ENCODE measurements at places on chromosomes 2 and 18.

- DNase-seq: no peak
These were observed at the start of gene SRD5A2 for GRCh38 chr2:31580321-31581117. SRD5A2 (minus strand) TSS chr2:31580938; CDS start chr2:31580900, 38 bp downstream.

DNA sequence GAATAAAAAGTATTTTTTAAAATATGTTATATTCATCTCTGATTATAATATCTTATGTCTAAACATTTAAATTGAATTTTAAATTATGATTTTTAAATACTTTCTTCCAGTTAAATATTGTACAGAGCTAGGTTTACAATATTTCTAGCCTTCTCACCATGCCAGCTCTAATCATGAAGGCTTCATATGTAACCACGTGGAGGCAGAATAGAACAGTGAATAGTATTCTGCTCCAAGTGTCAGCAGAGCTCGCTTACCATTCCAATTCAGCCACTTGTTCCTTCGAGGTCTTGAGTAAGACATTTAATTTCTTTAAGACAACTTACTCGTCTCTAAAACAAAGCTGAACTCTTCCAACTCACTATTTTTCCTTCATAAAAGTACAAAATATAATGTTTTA lies 871.8 kb downstream of the SUCLG1 start:
- DNase-seq: no peak

GRCh38 chr2:196750977-196751631 lies 48.4 kb downstream of the GTF3C3 start:
- peak; percentile 79 for DNase-seq

DNA sequence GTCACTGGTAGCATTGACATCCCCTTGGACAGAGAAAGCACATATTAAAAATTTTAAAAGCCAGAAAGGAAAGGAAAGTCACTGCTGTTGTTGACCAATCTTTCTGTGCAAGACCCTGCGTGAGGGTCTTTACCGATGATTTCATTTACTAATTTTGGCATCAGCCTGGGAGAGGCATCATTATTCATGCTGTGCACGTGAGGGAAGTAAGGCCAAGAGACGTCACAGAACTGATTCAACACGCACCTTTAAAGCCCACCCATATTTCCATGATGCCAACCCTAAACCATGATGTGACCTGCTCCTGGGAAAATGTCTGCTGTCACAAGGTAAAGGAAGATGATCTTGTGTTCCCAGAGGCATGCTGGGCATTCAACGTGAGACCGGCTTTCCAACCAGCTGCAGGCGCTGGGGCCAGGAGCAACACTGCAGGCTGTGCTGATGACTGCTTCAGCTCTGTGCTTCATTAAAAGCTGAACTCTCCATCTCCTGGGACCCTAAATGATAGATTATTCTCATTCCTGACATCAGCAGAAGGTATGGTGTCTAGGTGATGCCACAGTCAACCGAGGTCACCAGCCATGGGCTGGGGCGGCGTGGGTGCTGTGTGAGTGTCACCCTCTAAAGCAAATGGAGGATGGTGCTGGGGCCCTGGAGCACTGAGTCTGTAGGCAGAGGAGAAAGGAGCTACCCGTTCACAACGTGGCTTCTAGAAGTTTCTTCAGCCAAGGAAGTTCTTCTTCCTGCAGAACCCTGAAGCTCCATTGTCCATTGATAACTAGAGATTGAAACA lies 53.9 kb downstream of the TMEM18 start:
- no peak for DNase-seq

GRCh38 chr18:755506-755905 lies 43.1 kb upstream of the ENOSF1 start:
- no peak for DNase-seq

- DNase-seq: no peak
These were observed 39.9 kb upstream of the KLF11 start for GRCh38 chr2:10003206-10004125.

DNA sequence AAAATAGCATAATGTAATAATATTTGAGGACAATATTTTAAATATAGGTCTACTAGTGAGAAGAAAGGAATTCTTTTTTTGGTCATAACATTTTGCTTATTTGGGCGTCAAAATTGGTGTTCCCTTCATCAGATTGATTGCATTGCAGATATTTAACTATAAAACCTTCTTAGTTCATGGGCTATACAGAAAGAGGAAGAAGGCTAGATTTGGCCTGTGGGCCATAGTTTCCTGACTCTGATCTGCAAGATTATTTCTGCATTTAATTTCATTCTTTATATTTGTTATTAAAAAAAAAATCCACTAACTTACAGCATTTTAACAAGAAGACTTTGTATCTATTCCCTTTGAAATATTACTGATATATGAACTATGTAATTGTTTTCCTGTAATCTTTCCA lies 31.9 kb downstream of the PIKFYVE start:
- DNase-seq: no peak

GRCh38 chr2:26848336-26849055 lies 564 bp downstream of the DPYSL5 start:
- DNase-seq: peak; percentile 33

- no peak for DNase-seq
These were observed 85.8 kb downstream of the PLA2R1 start for GRCh38 chr2:159976527-159977160.
